Amygdala (tissue), 56 donors: ENCODE measurements at places on chromosomes 1 and 21.

- DNase-seq: no peak
These were observed 431.0 kb downstream of the DPYD start for GRCh38 chr1:97489834-97490233.

DNA sequence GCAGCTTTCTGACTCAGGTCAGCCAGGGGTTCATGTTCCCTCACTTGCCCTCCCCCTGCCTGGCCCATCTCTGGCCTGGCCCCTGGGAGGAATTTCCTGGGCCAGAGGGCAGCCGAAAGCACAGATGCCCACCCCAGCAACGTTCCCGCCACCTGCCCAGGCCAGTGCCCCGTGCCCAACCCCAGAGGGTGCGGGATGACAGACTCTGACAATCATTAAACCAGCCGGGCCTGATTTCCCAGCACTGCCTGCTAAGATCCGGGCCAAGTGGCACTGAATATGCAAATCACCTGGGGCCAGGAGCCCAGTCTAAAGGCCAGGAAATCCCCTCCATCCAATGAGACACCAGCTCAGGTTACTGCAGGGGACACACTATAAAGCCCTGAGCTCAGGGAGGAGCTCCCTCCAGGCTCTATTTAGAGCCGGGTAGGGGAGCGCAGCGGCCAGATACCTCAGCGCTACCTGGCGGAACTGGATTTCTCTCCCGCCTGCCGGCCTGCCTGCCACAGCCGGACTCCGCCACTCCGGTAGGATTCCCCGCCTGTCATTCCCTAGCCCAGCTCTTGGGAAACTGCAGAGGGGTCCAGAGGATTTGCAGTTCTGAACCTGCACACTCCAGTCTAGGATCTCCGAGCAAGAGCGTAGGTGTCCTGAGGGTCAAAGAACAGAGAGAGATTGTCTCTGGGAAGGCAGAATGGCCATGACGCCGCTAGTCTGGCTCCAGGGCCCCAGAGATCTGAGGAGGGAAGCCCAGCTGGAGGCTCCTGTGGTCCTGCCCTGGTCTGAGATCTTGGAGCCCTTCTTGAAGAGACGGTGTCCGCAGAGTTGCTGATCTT lies at the start of gene ELF3:
TSS of gene ELF3 (plus strand) at position 408 of the 836 bp plus-strand sequence. CDS start 550 bp downstream, outside the sequence.
- DNase-seq: no peak

- DNase-seq: peak; percentile 62
These were observed at the start of gene FAAP20 for GRCh38 chr1:2194319-2194897. FAAP20 (minus strand) TSS chr1:2194772; CDS start chr1:2194749, 23 bp downstream.

DNA sequence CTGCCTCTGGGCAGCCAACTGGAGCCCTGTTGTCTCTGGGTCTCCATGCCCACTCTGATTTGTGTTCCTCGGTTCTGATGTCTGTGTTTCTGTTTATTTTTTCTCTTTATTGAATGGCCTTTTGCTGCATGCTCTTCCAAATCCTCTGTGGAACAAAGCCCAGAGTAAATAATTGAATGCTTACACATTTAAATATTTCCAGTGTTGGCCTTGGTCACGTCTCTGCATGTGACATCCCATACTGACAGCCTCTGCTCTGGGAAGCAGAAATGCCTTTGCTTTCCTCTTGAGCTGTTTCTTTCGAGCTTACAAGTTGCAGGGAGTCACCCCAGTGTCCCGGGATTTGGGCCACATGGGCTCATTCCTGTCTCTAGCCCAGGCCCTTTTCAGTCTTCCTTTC lies 267.9 kb downstream of the PTPRU start:
- DNase-seq: no peak

DNA sequence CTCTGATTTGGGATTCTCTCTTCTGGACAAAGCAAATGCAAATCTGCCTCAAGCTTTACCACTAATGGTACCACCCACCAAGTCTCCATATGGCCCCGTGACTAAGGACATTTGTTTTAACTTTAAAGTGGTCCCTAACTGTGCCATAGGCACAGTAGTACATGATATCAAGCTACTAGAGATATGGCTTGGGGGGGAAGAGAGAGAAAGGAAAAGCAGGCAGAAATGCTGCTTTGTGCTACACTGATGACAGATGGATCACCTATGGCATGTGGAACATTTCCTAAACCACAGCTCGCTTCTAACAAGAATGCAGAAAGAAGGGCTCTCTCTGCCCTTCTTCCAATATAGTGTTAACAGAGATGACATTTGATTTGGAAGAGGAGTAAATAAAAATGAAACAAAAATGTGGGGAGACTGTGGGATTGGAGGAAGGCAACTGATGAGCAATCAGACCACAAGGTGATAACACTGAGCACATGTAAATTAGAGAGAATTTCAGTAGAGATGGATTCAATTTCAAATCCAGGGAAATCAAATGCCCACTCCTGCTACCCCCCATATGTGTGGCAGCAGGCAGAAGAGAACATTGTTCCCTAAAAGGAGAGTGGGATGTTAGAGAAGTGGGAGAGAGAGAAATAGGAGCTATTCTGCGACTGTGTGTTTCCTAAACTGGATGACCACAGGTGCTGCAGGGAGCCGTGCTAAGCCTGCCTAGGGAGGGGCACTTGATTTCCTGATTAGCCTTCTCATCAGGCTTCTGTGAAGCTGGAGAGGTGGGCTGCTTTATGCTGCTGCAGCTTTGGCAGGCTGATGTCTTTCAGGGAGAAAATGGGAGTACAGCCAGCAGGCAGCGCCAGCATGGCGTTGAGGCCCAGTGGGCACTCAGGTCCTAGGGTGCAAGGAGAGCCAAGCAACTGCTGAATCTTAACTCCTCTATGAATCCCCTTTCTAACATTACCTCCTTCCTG lies 75.3 kb downstream of the ZNF648 start:
- DNase-seq: no peak

DNA sequence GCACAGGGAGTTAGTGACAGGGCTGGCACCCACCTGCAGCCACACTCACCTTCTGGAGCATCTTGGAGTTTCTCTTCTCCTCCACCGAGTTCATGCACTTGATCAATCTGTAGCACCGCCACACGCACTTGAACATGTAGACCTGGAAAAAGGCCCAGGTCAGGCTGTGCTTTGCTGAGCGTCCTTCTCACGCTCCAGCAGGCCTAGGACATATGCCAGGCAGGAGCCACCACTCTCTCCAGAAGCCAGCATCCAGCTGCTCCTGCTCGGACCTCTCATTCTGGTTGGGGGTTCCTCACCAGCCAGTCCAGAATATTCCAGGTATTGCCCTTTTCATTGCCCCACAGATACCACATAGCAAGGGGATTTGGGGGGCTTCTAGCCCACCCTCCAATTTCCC lies 11.7 kb upstream of the MATN1 start:
- no peak for DNase-seq

GRCh38 chr1:36390411-36390810 lies 4.7 kb upstream of the STK40 start:
- DNase-seq: no peak

DNA sequence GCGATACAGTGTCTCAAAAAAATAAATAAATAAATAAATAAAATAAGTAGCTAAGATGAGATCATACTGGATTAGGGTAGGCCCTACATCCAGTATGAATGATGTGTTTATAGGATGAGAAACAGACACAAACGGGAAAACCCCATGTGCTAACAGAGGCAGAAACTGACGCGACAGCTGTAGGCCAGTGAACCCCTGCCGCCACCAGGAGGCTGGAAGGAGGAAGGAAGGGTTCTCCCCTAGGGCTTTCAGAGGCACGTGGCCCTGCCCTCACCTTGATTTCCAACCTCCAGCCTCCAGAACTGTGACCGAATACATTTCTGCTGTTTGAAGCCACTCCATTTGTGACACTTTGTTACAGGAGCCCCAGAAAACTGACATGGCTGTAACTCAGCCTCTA lies 38.5 kb downstream of the CHD5 start:
- no peak for DNase-seq

GRCh38 chr1:90725657-90726424 lies 8.7 kb upstream of the BARHL2 start:
- no peak for DNase-seq
